Ureter (tissue), 1 donor: ENCODE measurements at places on chromosomes 2 and 18. TPM values are rescaled to one million over a fixed set of nuclear protein-coding genes. Genes with fewer than 3 reads are reported as not detected.

- DNase-seq: no peak
These were observed 159.5 kb downstream of the SETBP1 start for GRCh38 chr18:44840058-44840790.

DNA sequence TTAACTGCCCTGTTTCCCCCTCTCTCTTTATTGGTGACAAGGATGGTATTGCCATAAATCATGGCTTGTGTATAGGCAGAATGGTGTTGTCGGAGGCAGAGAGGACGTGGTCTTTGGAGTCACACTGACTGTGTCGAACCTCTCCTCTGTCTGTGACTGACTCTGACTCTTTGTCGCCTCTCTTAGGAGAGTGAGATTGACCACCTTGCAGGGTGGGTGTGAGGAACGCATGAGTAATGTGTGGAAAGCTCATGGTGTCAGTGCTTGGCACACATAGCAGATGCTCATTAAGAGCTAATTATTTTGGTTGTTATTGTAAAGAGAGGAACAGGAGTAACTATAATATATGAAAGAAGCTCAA, 145.6 kb downstream of the TTC27 start:
- DNase-seq: no peak

GRCh38 chr2:224442071-224442967, 40.4 kb upstream of the FAM124B start:
- no peak for DNase-seq

DNA sequence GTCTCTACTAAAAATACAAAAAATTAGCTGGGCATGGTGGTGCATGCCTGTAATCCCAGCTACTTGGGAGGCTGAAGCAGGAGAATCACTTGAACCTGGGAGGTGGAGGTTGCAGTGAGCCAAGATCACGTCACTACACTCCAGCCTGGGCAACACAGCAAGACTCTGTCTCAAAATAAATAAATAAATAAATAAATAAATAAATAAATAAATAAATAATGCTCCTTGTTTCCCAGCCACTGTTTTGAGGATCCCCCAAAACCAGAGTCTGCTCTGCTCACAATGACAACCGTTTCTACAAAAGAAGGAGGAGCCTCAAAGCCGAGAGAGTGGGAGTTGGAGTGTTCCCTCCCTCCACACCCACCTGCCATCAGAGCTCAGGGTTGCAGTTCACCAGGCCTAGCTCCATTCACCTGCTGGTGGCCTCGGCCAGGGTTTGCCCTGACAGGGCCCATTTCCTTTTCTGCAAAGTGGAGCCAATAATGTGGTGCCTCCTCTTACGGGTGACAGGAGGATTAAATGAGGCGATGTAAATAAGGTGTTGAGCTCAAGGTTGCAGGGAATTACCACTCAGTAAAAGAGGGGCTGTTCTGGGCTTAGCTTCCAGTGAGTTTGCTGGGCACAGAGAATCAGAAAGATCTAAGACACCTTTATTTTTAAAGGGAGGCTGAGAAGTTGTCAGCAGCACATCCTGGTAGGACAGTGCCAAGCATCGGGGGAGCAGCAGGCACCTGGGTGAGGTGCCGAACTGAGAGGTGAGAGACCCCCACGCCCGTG, 25.5 kb downstream of the CRACDL start:
- peak; percentile 26 for DNase-seq

GRCh38 chr2:125341353-125341752, 1314.6 kb upstream of the GYPC start:
- no peak for DNase-seq

The KIF5C gene
- 14.3 TPM for total RNA-seq
